Fibroblast of skin of abdomen (primary cell): ENCODE measurements at places on chromosomes 11 and 22.

DNA sequence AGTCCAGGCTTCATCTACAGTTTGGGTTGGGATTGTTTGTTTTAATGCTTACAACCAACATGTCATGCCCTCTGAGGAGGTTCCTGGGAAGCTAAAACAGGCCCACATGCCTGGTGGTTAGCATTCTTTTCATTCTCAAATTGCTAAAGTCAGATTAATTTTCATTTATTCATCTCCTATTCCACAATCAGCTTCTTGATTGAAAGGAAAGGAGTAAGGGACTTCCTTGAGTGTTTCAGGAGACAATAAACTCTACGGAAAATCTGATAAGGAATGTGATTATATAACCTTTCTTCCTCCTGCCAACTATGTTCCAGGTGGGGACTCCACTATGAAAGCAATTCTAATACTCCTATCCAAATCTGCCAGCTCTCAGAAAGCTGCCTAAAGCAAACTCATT, 30.8 kb downstream of the MRTFA start:
- peak; percentile 42 for DNase-seq

DNA sequence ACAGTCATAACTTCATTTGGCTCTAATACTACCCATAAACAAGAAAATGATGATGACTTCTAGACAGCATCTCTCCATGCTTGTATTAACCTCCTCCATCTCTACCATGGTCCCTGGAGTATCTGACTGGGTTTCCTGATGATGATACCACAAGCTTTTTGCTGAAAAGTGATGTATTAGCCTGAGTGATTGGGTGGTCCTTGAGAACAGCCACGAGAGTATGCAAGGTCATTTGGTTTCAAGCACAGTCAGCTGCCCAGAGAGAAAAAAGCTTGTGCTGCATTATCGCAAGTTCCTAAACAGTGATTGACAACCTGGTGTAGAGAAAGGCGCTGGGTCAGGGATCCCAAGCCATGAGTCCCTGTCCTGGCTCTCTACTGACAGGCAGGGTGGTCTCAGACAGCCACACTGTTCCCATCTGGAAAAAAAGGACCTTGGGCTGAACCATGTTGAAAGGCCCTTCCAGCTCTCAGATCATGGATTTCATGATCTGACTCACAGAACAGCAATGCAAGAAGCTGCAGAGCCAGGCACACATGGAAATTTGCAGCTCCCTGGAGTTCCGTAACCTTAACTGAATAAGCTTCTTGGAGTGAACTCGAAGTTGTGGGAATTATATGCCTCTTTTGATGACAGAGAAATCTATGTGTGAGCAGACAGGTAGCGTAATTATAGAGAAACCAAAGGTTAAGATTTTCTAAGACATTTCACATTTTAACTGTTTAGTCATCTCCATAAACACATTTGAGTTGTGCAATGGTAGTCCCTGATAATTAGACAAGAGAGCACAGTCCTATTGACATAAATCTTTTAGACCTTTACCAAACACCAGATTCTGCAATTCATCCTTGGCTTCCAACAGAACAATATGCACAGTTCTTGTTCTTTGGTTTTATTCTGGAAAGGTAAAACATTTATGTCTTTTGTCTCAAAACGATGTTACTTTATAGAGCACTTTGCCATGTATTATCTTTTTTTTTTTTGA, 54.1 kb upstream of the UBASH3B start:
- peak; percentile 95 for DNase-seq

DNA sequence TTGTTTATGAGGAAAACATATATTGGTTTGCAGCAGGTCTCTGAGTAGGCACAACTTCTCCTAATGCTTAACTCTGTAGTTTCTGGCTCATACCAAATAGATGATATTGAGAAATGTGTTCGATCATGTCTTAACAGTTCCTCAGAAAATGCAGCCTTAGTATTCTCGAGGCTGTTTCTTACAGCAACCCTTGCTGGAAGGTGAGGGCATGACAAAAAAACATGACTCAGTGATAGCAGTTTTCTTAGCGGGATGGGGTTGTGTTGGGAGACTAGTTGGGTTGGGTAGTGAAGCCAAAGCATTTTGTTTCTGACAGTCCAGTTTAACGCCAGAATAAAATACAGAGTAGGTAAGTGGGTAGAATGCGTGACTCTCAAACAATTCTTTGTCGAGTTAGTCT, 94.7 kb upstream of the PARVA start:
- DNase-seq: no peak

GRCh38 chr22:41436322-41437113, 10.1 kb downstream of the TOB2 start:
- DNase-seq: no peak

DNA sequence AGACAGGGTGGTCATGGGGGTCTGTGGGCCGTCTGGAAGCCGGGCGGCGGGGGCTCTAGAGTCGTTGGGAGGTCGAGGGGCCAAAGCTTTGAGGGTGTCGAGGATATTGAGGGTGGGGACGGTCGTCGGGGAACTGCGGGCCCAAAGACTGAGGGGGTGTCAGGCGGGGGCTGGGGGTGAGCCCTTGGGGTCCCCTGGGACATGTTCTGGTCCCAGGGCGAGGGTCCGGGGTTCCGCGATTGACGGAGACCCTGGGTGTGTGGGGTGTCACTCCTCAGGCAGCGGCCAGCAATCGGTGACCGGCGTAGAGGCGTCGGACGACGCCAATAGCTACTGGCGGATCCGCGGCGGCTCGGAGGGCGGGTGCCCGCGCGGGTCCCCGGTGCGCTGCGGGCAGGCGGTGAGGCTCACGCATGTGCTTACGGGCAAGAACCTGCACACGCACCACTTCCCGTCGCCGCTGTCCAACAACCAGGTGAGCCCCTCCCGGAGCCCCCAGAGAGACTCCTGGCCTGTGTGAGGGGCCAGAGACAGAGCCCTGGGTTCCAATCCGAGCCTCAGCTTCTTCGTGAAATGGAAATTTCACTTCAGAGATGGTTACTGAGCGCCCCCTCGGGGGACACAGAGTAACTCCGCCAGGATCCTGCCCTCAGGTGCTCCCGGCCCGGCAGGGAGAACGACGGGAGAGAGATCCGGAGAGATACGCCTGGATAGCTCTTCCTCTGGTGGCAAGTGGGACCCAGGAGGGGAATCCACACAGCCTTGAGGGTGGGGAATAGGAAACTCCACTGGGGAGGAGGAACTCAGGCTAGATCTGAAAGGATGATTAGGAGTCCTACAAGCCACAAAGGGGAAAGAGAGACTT, 714 bp downstream of the SDF2L1 start:
- DNase-seq: peak; percentile 50

- DNase-seq: peak; percentile 71
Measured at GRCh38 chr22:36332623-36333332, 55.0 kb downstream of the MYH9 start.

- DNase-seq: peak; percentile 56
Measured at GRCh38 chr22:49825436-49825835, 2.2 kb downstream of the BRD1 start.

GRCh38 chr11:133386852-133387251, 145.4 kb downstream of the OPCML start:
- DNase-seq: no peak

- DNase-seq: peak; percentile 17
Measured at GRCh38 chr22:42895087-42895486, 38.0 kb upstream of the ARFGAP3 start.

GRCh38 chr11:24437123-24437522, 59.7 kb upstream of the LUZP2 start:
- no peak for DNase-seq

- DNase-seq: peak; percentile 36
Measured at GRCh38 chr11:30855383-30856006, 269.3 kb upstream of the MPPED2 start.

- DNase-seq: no peak
Measured at GRCh38 chr22:17370026-17370765, 936 bp downstream of the CECR2 start.

- DNase-seq: peak; percentile 30
Measured at GRCh38 chr22:43152357-43153071, 1.2 kb downstream of the TSPO start.

GRCh38 chr11:44628730-44629700, 63.6 kb downstream of the CD82 start:
- DNase-seq: no peak

GRCh38 chr22:38835888-38836301, 7.9 kb downstream of the NPTXR start:
- DNase-seq: peak; percentile 27

GRCh38 chr11:122277493-122277892, 161.5 kb upstream of the BLID start:
- DNase-seq: no peak

GRCh38 chr11:119567688-119568582, 145.0 kb upstream of the THY1 start:
- DNase-seq: peak; percentile 78

- peak; percentile 67 for DNase-seq
Measured at GRCh38 chr11:46305295-46305694, 27.8 kb downstream of the CREB3L1 start.

- peak; percentile 40 for DNase-seq
Measured at GRCh38 chr11:29027436-29027835, 919.2 kb downstream of the METTL15 start.

GRCh38 chr11:77406396-77406795, 67.5 kb downstream of the PAK1 start:
- DNase-seq: no peak

DNA sequence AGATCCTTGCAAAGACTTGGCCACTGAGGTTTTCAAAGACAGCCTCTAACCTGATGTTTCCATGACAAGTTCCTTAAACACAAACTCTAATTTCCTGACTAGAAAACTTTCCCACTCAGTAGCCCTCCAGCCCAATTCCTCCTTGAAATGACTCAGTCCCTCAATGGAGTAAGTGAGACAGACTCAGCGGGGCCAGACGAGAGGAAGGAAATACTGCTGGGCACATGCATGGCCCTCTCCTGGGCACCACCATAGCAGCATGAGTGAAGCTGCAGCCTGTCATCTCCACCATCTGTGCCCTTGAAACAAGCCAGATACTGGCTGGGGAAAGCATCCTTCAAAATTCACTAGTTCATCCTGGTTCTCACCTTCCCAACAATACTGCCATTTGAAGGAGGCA, 76.2 kb upstream of the GDPD4 start:
- no peak for DNase-seq

DNA sequence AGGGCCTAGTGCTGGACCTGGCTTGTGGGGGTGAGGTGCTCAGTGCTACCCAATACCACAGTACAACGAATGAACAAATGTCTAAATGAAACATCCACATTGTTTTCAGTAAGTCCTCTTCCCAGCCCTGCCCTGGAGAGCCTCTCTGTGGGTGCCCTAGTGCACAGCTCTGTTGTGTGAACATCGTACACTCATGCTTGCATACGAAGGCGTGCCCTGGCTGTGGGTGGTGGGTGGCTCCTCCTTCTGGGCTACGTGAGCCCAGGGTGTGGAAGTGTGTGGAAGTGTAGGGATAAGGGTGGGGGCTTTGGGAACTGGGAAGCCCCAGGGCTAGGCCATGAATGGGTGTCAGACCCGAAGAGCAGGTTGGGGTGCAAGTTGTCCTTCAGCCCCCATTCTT, 592 bp upstream of the NLRX1 start:
- DNase-seq: no peak

- peak; percentile 58 for DNase-seq
Measured at GRCh38 chr22:45064313-45065278, 54.8 kb upstream of the PHF21B start.

GRCh38 chr11:44760477-44760872, 33.7 kb downstream of the TSPAN18 start:
- DNase-seq: no peak

DNA sequence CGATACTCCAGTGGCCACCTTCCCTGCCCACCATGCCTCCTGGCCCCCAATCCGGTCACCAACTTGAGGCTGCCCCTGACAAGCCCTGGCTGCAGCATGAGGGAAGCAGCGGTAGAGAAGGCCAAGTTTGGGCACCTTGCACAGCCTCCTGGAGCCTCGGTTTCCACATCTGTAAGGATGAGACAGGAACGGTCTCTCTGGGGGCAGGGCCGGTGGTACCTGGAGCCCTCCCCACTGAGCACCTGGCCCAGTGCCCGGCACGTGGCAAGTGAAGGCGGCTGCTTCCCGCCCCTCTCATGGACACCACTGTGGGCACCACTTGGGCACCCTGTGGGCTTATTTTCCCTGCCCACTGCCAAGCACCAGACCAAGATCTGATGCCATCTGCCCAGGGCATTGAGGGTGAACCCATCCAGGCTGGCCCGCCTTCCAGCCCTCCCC, 77.8 kb downstream of the CDKN1C start:
- DNase-seq: no peak

DNA sequence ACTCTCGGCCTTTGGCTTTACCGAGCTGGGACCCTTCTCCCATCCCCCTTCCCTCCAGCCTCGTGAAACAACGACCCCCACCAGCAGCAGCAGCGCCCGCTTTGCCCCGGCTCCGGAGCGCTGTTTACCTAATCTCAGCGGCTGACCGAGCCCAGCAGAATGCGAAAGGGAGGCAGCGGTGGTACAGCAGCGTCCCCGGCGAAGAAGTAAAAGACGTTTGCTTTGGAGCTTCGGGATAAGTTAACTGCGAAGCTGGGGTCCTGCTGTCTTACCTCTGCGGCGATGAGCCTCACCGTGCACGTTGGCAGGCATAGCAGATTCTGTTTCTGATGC, 2.0 kb upstream of the LARGE1 start:
- peak; percentile 24 for DNase-seq

GRCh38 chr11:6544921-6545850, 48.1 kb downstream of the DNHD1 start:
- DNase-seq: no peak

DNA sequence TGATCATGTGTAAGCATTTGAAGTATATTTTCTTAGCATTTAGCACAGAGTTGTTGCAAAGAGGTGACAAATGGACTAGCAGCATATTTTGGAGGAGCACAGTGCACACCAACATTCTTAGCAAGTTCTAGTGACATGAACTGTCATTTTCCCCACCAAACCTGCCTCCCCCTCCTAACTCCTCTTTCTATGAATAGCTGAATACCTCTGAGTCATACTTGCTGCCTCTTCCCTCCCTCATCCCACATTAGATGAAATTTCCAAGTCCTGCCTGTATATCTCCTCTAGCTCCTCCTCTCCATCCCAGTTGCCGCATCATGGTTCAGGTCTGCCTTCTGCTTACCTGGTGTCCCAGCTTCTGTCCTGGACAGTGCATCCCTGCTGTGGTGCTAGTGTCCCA, 7.2 kb downstream of the OSBP2 start:
- peak; percentile 42 for DNase-seq

DNA sequence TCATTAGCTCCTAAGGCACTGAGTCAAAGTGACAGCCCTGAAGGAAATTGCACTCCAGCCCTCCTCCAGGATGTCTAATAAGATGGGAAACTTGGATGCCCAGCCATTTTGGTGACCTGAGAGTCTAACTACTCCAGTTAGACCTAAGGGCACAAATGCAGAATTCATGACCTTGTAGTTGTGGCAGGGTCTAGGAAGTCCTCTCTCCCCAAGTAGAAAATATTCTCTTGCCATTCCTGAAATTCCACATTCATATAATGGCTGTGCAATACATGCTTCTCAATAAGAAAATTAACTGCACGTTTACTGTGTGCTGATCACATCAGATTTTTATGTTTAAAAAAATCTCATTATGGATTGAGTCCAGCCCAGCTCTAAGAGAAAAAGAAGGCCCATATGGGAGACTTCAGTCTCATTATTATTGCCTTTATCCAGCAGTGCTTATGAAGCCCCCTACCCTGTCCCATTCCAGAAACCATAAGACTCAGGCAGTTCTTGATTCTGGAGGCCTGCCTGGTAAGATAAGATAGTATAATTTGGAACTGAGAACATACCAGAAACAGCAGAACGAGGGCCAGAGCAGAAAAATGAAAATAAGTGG, 133.7 kb upstream of the LDLRAD3 start:
- DNase-seq: no peak

- DNase-seq: no peak
Measured at GRCh38 chr11:60127311-60127811, 38.9 kb downstream of the MS4A2 start.

- DNase-seq: no peak
Measured at GRCh38 chr11:125505492-125506080, 9.5 kb upstream of the FEZ1 start.
